Fibroblast of skin of back (primary cell): ENCODE measurements at places on chromosomes 13 and 19.

DNA sequence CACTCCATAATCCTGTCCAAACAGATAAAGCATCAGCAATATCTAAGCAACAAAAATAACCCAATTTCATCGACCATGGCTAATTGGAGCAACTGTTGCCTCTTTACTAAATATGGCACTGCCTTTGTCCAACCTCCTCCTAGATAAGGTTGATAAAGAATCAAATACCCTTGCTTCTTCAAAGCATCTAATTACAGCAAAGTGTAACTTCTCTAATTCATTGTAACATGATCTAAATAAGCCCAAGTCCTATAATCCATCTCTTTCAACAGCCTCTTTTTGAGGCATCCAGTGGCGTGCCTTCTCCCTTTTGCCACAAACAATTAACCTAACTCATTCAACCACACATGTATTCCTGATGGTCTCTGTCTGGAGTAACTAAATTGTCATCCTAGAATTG lies 81.7 kb upstream of the KLHL1 start:
- no peak for DNase-seq

DNA sequence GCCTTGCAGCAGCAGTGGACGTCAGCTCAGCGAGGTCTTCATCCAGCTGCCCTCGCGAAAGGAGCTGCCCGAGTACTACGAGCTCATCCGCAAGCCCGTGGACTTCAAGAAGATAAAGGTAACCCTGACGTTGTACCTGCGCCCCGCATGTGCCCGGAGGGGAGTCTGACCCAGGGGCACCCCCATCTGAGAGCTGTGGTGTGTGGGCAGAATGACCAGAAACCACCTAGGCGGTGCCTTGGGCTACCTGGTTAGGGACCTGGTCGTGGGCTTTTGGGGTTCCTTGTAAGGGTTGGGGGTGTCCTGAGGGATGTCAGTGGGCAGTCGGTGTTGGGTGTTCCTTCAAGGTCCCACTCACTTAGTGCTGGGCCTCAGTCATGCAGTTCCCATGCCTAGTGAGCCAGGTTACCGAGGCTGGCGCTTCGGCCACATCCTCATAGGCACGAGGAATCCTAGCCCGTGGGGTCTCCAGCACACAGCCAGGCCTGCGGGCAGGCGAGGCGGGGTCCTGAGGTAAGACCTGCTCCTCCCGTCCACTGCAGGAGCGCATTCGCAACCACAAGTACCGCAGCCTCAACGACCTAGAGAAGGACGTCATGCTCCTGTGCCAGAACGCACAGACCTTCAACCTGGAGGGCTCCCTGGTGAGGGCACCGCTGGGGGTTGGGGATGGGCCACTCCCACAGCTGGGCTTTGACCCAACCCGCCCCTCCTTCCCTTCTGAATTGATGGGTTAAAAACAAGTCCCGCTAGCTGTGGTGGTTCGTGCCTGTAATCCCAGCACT lies 30.8 kb upstream of the LDLR start:
- DNase-seq = no peak

DNA sequence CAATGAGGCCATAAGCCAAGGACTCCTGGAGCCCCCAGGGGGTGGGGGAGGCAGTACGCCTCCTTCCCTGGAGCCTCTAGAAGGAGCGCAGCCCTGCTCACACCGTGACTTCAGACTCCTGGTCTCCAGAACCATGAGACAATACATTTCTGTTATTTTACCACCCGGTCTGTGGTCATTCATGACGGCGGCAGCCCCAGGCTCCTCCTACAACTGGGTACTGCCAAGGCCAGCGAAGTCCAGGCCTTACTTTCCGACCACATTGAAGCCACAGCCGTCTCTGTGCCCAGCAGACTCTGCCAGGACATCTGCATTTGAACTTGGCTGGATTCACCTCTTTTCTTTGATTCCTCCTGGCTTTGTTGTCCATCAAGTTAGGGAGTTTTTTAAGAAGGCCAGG lies 10.5 kb downstream of the GNG7 start:
- no peak for DNase-seq

GRCh38 chr19:1925544-1925943 lies 15.4 kb upstream of the CSNK1G2 start:
- DNase-seq = no peak

- DNase-seq = no peak
Observed at GRCh38 chr13:102945324-102945815, 99.5 kb downstream of the ERCC5 start.

GRCh38 chr19:2164020-2164998 lies 576 bp downstream of the DOT1L start:
- no peak for DNase-seq

DNA sequence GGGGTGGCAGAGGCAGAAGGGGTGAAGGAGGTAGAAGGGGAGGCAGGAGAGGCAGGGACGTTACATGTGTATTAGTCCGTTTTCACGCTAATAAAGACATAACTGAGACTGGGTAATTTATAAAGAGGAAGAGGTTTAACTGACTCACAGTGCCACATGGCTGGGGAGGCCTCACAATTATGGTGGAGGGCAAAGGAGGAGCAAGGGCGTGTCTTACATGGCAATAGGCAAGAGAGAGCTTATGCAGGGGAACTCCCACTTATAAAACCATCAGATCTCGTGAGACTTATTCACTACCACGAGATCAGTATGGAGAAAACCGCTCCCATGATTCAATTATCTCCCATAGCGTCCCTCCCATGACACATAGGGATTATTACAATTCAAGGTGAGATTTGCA lies 19.0 kb upstream of the ACOD1 start:
- DNase-seq = no peak

GRCh38 chr13:46529216-46529919 lies 23.6 kb upstream of the LRCH1 start:
- no peak for DNase-seq

DNA sequence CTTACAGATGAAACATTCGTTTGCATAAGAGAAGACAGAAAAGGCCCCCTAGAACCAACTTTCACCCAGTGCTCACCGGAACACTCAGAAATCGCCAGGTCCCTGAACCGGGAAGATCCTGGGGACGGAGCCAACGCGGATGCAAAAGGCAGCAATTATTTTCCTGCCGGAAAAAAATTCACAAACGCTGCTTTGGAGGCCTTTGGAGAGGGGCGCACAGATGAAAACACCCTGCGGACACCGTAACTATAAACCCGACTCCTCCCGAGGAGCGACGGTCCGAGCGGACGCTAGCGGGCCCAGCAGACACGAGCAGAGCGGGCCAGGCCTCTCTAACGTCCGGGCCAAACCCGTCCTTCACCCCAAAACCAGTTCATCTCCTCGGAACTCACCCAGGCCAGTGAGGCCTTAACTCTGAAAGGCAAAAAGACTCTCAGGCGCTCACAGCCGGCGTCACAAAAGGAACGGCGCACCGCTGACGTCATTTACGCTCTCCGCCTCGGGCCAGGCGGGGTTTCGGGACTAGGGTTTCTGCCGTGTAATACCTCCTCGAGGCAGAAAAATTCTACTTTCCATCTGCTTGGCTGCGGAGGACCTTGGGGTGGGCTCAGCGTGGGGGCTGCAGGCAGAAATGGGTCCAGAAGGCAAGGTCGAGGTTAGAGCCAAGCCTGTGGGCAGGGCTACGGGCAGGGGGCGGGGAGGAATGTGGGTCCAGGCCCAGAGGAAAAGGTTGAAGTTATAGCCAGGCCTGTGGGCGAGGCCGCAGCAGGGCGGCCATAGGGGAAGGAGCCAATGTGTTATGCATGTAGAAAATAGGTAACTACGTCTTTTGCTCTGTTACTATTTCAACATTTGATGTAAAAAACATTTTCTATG lies at the start of gene ZNF426:
Gene ZNF426 (minus strand): TSS at position 463 of the 876 bp plus-strand sequence. CDS start 2,413 bp downstream, outside the sequence.
- DNase-seq = peak; percentile 92

DNA sequence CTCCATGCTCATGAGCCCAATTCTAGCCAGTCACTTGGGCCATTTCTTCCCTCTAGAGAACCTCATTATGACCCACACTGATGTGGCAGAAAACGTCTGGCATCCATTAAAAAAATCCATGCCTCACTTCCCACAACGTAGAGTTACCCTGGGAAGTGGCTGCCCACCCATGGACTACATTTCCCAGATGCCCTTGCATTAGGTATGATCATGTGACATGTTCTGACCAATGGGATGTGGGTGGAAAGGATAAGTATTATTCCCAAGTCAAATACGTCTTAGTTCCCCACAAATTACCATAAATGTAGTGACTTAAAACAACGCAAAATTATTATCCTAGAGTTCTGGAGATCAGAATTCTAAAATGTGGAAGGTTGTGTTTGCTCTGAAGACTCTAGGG lies 47.9 kb upstream of the ZNRF4 start:
- peak; percentile 25 for DNase-seq

GRCh38 chr19:28847468-28847867 lies 365.5 kb downstream of the UQCRFS1 start:
- peak; percentile 35 for DNase-seq

GRCh38 chr19:7104747-7105447 lies 35.4 kb downstream of the ZNF557 start:
- no peak for DNase-seq

DNA sequence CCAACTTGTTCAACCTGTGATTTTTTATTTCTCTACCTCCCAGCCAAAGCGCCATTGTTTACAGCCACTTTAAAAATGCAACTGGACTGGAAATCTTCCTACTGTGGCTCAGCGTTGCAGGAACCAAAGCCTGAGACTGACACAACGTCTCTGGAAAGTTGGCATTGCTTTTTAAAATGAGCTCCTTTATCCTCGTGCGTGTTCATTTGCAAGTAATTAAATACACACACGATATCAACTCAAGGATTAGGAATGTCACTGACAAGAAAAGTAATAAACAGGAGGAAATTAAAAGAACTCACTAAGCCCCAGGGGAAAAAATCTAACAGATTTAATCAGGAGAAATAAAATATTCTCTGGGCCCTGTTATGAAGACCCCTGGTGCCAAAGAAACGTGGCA lies 184.6 kb upstream of the IRS2 start:
- DNase-seq = no peak

DNA sequence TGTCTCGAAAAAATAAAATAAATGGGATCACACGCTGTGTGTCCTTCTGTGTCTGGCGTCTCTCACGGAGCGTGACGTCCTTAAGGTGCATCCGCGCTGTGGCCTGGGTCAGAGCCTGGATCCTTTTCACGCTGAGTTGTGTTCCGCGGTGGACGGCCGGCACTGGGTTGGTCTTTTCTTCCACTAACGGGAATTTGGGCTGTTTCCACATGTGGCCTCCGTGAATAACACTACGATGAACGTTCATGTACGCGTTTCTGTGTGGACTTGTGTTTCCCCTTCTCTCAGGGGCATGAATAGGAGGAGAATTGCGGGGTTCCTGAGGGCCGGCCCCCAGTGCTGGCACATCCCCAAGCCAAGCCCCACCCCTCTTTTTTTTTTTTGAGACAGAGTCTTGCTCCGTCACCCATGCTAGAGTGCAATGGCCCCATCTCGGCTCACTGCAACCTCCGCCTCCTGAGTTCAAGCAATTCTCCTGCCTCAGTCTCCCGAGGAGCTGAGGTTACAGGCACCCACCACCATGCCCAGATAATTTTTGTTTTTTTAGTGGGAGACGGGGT lies 6.2 kb upstream of the PTBP1 start:
- no peak for DNase-seq

DNA sequence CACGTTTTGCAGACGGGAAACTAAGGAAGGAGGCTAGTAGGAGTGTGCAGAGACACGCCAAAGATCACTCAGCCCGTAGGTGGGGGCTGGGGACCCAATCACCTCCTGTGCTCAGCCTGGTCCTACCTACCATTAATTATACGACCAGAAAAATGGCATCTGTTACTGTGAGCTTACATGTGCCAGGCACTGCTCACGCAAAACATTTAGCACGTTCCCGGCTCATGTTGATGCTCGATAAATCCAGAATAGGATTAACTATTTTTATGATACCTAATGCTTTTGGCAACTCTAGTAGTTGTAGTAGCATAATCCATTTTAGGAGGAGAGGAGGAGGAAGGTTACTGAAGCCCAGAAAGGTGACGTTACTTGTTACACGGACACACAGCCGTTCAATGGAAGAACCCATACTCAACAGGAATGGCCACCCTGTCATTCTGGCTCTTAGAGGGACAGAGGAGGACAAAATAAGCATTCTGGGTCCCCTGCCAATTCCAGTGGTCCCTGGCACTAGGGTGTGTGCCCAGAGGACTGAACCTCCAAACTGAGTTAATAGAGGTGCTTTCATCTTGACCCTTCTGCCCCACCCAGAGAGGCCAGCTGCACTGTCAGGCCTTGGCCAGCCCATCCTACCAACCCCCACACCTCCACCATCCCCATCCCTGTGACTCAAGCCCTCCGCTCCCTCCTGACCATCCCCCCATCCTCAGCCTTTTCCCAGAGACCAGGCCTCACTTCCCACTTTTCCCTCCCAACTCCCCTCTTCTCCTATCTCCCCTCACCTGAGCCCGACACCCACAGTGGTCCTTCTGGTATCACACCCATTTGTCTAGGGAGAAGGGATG lies 5.0 kb upstream of the EML2 start:
- no peak for DNase-seq

GRCh38 chr19:55275851-55276719 lies 3.8 kb downstream of the HSPBP1 start:
- no peak for DNase-seq

GRCh38 chr19:45499196-45500180 lies 1.2 kb downstream of the PPM1N start:
- peak; percentile 49 for DNase-seq

- no peak for DNase-seq
Observed at GRCh38 chr13:54356209-54356608, 1327.6 kb downstream of the OLFM4 start.

DNA sequence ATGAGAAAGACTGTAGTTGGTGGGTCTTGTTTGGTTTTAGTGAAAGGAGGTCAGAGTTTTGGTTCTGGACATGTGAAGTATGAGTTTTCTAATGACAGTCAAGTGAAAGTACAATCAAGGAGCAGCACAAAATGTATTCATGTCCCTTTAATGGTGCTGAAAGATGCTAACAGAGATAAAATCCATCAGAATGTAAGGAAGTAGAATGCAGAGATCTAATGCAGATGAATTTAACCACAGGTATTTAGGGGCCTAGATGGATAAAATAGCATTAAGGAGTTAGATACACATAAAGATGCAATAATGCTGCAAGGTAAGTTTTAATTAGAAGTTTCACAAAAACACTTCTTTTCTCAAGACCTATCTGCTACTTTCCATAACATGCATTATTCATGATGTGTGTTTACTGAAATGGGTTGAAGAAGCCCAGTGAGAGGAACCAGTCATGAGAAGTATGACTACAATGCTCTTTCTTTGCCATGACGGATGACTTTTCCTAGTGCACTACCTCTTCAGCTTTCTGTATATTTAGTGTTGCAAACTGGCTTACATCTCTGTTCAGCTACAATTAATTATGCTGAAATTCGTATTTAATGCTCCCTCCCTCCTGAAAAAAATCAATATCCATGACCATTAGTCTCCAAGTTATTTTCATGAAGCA lies 222.9 kb upstream of the HTR2A start:
- DNase-seq = no peak

DNA sequence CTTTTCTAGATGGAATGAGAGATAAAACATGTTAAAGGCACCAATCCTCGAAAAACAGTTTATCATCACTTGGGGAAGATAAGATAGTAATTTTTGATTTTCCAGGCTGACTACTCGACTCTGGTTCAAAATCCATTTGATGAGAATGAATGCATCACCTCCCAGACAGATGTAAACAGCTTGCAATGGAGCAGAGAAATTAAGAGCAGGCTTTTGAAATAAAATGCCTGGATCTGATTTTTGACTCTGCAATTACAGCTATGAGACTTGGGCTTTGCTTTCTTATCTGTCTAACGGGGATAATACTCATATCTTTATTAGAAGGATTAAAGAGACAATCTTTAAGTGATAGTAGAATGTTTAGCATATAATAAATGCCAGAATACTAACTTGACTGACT lies 1148.9 kb downstream of the OLFM4 start:
- no peak for DNase-seq

GRCh38 chr13:21723807-21724505 lies 53.1 kb downstream of the FGF9 start:
- DNase-seq = no peak

GRCh38 chr19:55477905-55478304 lies 1.5 kb downstream of the ZNF628 start:
- no peak for DNase-seq
